ENCODE measurements at places on chromosomes 1 and 21.
A peak's percentile ranks its signal among the peaks of the same experiment; 100 is the strongest.

- peak; percentile 30 for DNase-seq
These were observed 20.6 kb upstream of the TBX15 start for GRCh38 chr1:119008483-119009311.

DNA sequence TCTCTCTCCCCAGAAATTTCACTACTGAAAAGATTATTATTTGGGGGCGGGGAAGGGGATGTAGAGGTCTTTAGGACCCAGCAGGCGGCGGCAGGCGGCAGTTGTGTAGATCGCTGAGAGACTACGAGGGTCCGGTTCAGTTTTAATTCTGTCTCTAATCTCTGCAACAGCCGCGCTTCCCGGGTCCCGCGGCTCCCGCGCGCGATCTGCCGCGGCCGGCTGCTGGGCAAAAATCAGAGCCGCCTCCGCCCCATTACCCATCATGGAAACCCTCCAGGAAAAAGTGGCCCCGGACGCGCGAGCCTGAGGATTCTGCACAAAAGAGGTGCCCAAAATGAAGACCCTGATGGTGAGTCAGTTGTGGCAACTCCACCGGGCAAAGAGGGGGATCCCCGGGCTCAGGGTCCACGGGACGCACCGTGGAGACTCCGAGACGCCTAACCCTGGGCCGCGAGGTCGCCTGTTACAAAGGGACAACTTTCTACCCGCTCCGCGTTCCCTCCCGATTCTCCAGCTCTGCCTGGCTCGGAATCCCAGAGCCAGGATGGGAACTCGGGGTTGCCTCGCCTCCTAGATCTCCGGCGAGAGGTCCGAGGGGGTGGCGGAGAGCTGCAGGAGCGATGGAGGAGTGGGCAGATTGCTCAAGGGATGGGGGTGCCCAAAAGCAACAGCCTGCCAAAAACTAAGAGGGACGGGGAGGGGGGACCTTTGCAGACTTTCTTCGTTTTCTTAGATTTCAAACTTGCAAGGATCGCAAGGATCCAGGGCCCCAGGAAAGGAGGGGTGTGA, at the start of gene ST6GALNAC5:
Gene ST6GALNAC5, plus strand, starts transcription at position 139 of the 789 bp plus-strand sequence.
- DNase-seq, result no peak

GRCh38 chr1:226691247-226691646, 47.8 kb downstream of the ITPKB start:
- DNase-seq, result no peak

- no peak for DNase-seq
These were observed 124.9 kb upstream of the SMYD2 start for GRCh38 chr1:214155987-214156625.
